ENCODE measurements at places on chromosomes 4 and X.

DNA sequence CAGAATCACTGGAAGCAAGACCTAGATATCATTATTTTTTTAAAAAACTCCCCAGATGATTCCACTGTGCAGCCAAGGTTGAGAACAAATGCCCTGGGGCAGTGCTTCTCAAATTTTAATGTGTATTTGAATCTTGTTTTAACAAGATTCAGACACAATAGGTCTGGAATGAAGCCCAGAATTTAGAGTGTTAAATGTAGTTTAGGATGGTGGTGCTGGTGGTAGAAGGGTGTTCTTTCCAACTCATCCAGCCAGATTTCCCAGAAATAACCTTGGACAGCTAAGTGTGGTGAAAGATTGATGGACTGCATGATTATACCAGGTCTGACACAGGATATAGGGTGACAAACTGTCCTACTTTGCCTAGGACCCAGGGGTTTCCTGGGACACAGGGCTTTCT lies 120.1 kb upstream of the MED14 start:
- DNase-seq: no peak

DNA sequence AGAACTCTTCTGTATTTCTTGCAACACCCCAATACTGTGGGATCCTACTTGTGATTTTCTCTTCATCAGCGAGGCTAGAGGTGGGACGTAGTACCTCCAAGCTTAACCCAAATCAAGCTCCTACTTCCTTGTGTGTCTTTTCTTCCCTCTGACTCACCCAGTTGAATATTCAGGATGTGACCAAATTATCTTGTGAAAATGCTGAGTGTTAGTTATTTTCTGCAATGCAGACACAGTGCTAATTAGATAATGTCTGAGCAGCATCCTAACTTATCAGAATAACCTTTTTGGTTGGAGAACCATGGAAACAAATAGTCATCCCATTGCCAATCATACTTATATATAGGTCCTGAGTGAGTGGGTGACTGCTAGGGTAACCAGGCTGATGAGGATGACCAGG lies 2.4 kb downstream of the MEPE start:
- DNase-seq: no peak

DNA sequence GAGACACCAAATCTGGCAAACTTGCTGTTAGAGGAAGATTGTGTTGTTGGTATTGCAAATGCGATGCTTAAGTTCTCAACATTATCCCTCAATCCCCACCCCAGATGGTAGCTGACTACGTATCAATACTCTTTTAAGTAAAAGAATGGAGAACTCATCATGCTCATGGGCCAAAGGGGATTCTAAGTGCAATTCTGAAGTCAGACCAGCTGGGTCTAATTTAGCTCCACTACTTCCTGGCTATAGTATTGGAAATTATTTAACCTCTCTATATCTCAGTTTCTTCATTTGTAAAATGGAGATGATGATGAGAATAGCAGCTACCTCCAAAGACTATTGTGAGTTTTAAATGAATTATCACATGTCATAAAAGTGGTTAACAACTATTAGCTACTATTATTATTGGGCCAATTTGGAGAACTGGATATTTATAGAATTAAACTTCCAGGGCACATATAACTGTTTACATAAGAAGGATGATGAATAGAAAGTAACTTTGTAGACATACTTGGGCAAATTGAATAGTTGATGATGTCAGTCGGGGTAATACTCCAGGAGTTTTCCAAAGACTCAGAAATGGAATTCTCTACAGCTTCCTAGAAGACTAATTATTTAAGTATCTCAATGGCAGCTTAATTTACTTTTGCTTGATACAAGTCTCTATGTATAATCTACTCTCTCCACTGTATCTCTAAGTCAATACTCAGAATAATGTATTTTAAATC lies 5.0 kb upstream of the SLAIN2 start:
- no peak for DNase-seq

DNA sequence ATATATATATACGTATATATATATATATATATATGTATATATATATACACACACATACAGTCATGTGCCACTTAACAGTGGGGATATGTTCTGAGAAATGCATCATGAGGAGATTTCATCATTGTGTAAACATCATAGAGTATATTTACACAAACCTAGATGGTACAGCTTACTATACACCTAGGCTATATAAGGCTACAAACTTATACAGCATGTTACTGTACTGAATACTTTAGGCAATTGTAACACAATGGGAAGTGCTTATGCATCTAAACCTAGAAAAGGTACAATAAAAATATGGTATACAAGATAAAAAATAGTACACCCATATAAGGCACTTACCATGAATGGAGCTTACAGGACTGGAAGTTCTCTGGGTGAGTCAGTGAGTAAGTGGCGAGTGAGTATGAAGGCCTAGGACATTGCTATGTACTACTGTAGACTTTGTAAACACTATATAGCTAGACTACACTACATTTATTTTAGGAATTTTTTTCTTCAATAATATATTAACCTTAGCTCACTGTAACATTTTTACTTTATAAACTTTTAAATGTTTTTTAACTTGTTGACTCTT lies 13.2 kb upstream of the CCSER1 start:
- DNase-seq: no peak

DNA sequence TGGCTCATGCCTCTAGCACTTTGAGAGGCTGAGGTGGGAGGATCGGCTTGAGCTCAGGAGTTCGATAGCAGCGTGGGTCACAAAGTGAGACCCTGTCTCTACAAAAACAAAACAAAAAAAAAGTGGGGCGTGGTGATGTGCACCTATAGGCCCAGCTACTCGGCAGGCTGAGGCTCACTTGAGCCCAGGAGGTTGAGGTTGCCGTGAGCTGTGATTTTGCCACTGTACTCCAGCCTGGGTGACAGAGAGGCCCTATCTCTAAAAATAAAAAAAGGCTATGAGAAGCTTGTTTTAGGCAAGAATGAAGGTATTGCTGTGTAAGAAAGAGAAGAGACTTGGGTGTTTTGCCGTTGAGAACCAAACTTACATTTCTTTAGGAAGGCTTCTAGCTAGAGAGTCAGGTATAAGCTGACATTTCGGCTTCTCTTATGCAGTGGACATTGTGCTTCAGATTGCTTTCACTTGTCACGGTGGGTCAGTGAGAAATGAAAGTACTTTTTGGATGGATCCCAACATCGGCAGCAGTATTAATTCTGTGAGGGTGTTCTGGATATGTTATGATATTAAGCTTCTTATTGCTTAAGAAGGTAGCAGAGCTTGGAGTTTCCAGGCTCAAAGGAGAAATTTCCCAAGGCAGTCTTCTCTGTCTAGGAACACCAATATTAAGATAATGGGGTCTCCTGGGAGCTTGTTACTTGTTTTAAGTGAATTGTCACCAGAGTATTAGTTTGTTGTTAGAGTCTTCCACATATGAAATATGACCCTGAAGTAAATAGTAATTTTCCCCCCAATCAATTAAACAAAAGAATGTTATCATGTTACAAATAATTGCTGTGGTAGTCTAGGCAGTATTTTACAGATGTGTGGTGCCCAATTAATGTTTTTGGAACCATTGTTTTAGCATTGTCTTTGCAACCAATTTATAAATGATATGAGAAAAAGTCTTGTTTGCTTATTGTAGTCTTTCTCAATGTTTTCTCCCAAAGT lies 17.6 kb downstream of the TMEM131L start:
- DNase-seq: no peak

- DNase-seq: no peak
These were observed 10.3 kb downstream of the MRPL1 start for GRCh38 chr4:77872723-77873445.

DNA sequence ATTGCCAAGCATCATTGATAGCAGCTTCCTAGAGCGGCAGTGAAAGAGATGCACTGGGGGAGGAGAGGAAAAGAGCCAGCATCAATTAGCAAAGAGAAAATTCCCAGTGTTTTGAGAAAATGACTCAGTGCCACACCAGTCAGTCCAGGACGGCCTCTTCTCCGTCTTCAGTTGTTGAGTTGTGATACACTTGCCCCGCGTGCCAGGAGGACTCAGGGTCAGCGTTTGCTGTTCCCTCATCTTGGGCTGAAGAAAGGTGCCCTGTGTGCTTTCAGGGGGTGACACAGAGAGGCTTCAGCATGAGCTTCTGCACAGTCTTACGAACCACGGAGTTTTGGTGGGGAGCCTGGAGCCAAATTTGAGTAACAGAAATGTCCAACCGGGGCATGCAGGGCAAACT lies 82.3 kb downstream of the GPR143 start:
- DNase-seq: no peak
